Kidney (tissue), 22 donors: ENCODE measurements at places on chromosomes 6 and 20. TPM values are rescaled to one million over a fixed set of nuclear protein-coding genes. Genes with fewer than 3 reads are reported as not detected.

ADISSP gene
- 31.8 TPM for polyA plus RNA-seq

NRSN1 gene
- polyA plus RNA-seq: not detected

DEFB132 gene
- polyA plus RNA-seq: 0.24 TPM

DNA sequence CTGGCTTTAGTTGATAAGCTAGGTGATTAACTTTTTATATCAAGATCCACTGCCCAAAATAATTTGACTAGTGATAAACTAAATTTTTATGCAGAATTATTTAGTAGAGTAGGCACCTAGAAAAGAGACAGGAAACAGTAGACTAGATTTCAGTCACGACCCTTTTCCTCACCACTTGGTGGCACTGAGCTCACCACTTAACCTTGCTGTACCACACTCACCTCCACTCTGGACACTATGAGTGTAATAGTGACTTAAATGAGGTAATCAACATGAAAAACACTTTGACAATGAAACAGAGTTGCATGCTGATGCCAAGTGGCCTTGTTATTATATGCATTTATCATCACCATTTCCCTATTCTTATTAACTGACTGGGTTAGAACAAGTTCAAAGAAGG is 730.4 kb downstream of the KIF16B start:
- DNase-seq: no peak
